ENCODE measurements at places on chromosomes 1 and 21. TPM values are rescaled to one million over a fixed set of nuclear protein-coding genes. Genes with fewer than 3 reads are reported as not detected.
A peak's percentile ranks its signal among the peaks of the same experiment; 100 is the strongest.

DNA sequence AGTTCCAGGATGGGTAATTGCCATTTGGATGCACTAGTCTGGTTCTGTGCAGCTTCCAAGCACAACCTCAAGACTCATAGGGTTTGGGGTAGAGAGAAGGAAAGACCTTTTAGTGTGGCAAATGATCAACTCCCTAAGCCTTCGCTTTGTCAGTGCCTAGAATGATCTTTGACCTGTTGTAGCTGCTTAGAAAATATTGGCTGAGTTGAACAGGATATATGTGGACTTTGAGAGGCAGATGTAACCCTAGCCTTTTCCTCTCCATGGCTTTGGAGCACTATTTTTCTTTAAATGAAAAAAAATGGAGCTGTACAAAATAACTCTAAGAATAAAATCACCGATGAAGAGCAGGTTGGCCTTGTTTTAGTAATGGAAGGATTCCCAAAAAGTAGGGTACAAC lies 41.7 kb downstream of the HLX start:
- no peak for DNase-seq

DNA sequence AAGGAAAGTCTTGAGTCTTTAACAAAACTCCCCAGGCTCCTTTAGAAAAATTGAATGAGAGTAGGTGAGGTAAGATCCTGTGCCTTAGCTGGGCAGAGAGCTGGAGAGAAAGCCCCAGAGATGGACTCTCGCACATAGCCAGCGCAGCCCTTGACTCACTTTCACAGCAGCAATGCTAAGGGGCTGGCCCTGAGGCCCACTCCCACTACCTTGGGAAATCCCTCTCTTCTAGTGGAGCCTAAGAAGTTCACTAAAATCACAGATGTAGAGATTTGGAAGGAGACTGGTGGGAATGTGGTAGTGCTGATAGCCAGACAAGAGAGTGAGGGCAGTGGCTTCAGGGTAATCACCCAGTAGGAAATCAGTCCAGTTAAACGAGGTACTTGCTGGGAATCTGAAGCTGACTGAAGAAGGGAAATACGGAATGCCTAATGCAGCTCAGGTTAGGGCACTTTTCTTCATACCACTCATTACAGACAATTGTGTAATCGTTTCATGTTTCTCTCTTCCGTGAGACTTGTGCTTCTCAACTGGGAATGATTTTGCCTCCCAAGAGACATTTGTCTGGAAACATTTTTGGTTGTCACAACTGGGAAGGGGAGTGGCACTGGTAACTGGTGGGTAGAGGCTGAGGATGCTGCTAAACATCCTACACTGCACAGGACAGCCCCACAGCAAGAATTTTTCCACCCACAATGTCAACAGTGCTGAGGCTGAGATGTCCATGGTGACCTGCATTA lies 42.4 kb upstream of the LRRC8C start:
- DNase-seq = no peak

DNA sequence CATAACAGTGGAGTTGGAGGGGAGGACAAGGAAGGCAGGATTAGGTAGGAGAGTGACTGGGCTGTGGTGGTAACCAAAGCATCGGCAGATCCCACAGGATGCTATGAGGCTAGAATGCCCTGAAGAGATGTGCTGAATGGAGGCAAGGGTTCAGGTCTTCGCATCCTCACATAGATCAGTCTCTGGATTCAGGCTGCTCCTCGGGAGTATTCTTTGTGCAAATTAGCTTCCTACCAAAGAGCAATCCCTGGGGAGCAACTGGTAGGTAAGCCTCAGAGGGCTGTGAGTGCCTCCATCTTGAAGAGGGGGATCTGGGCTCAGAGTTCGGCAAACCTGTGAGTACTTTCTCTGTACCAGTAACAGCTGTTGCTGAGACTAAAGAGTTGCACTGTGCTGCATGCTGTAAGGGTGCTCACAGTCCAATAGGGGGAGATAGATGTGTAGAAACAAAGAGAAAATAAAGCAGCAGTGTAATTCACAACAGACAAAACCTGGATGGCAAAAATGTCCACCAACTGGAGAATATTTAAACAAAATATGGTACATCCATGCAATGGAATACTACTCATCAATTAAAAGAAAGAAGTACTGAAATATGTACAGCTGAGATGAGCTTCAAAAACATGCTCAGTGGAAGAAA lies 322.4 kb upstream of the DEPDC1 start:
- DNase-seq = no peak

GRCh38 chr1:27238032-27238431 lies 3.6 kb downstream of the WDTC1 start:
- DNase-seq = no peak

GRCh38 chr1:98056781-98057180 lies 135.9 kb upstream of the DPYD start:
- no peak for DNase-seq

DNA sequence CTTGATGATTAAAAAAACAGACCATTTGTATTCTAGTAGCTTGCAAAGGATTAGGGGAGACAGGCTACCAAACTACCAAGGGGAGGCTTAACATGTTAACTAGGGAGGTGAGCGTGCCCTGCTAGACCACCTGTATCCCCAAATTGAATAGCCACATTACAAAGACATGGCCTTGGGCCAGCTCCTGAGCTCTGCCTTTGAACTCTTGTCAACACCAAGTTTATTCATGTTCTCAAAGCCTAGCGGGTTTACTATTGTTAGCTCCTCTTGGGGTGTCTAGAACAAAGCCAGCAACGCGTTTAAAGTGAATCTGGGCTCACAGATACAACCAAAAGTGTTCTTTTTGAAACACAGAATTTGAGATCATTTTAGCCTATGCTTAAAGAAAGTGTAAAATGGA lies 36.3 kb downstream of the SMYD2 start:
- DNase-seq = no peak

DNA sequence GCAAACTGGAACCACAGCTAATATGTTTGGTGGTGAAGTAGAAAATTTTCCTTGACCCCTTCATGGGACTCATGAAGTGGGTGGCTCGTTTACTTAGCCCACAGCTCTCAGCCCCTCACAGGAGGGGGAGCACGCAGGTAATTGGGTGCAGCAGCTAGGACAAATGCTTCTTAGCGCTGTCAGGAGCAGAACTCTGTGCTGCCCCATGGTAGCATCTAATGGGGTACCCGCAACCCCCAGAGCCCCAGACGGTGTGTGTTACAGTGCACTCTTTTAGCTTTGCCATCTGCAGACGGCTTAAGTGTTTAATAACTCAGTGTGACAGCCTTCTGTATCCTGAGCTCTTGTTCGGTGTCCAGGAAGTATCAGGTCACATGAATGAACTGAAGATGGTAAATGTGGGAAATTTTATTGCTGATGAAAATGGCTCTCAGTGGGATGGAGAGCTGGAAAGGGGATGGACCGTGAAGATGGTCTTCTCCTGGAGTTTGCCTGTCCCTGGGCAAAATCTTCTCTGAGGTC lies 189.6 kb upstream of the ZRANB2 start:
- no peak for DNase-seq

GRCh38 chr1:46467183-46467504 lies 22.5 kb upstream of the DMBX1 start:
- no peak for DNase-seq

DNA sequence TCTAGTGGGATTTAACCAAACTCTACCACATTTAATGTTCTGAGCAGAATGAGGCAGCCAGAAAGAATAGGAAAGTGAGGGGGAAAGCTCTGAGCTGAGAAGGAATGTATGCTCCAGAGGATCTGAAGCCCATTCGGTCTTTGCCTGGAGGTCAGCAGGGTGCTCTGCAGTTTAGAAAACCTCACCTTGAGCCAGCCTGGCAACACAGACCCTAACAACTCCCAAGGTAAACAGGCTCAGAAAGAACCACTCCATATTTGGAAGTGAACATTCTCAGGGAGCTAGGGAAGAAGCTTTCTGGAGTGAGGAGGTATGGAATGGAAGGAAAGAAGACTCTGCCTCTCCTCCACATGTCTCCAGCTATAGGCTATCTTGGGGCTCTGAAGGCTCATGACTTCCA lies 398.8 kb downstream of the SEC16B start:
- DNase-seq = no peak

- DNase-seq = peak; percentile 50
Measured at GRCh38 chr1:31762726-31763670, 1.1 kb downstream of the ADGRB2 start.

DNA sequence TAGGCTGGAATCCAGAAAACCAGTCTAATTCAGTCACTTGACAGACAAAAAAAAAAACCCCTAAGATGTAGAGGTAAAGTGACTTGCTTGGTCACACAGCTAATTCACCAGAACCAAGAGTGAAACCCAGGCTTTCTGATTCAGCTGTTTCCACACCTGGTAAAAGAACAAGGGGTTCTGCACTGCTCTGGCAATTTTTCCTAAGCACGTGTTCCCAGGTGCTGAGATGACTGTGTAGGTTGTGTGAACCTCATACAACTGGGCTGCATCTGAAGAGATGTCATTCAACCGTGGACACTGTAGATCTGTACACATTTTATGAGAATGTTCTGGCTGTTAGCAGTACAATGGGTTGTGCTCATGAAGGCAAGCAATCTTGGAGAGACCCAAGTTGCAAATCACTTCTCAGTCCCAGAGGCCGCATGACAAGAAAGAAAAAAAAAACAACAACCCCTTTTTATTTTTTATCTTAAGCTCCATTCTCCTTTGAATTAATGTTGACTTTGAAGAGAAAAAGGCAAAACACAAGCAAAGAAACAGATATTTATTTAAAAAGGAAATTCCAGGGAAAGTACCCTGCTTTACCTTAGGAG lies 95.4 kb downstream of the INTS7 start:
- no peak for DNase-seq

RNU1-3 gene
- under 0.01 TPM for total RNA-seq

ATP1A4 gene
- total RNA-seq = not detected

PAFAH2 gene
- total RNA-seq = 13.8 TPM

GPX7 gene
- total RNA-seq = 33.0 TPM

Measured in liver (tissue), 10 donors.